NCI-H187 treated with DMSO at 0.1 percent for 48 hours (cell line): ENCODE measurements at places on chromosomes 5 and 9.

DNA sequence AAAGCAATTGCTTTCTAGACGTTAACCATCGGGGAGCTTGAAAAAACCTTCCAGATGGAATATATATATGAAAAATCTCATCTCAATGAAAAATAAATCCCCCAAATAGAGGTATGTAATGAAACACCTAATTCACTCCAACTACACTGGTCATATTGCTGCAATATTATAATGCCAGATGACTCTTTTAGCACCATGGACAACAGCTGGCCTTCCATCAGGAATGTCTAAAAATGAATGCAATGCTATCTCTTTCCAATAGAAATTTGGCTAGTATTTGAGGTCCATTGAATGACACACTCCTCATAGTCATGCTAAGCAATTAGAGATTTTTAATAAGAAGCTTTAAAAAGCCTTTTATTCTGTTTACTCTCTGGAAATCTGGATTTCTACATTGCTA, 340.2 kb upstream of the BRINP1 start:
- DNase-seq, result no peak

DNA sequence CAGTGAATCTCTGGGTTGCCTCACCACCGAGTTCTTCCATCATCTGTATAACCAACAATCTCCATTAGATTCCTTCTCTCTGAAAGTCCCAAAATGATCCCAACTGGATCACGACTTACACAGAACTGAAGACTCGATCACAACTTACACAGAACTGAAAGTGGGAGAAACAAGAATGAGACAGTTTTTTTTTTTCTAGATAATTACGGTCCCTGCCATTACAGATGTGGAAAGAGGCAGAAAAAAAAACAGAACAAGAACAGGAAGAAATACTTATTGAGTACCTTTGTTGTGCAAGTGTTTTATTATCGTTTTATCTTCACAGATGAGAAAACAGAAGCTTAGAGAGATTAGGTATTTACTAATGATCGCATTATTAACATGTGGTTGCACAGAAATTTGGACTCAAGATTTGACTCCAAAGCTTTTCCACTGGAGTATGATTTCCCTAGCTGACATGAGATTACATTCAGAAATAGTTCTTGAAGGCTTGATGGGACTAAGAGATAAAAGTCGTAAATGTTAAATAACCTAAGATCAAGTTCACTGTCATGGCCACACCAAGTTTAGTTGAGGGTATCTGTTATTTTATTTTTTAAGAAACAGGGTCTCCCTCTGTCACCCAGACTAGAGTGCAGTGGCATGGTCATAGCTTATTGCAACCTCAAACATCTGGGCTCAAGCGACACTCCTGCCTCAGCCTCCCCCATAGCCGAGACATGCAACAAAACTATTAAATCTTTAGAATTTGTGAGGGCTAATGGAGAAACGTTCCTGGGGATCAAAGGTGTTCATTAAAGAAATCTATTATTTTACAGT, 8.9 kb downstream of the PLK2 start:
- DNase-seq, result no peak

DNA sequence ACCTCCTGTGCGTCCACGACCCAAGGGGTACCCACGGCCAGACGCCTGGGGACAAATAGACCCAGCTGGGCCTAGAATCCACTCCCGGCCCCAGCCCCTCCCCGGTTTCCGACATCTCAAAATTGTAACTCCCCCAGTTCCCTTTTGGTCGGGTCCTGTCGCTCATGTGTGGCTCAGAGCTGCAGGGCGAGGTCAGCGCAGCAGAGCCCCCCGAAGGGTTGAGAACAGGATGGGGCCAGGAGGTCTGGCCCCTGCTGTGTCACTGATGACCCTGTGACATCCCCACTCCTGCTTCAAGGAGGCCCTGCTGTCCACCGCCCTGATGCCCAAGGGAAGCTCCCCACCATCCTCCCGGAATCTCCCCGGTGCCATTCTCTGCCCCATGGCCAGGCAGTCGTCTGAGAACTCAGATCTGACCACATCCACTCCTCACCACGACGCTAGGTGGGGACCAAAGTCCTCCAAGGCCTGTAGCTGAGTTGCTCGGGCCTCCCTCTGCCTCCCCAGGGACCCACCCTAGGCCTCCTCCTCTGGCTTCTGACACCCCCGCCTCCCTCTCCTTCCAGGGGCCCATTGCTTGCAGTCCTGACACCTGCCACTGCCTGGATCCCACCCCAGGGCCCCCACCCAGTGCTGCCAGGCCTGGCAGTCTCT, 3.9 kb downstream of the SLC9A3 start:
- DNase-seq, result no peak

DNA sequence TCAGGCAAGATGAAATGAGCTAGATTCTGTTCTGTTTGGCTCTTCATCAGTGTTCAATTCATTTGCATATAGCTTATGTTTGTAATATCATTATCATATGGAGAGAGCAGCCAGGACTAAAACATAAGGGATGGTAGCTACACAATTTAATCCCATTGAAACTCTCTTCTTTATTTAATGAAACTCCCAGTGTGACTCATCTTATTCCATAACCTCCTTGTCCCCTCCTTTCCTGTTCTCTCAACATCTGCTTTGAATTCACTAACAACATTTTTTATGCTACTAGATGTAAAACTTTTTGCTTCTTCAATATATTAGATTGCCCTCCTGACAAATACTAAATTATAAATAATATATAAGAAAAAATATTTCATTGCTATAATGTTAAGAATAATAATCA, 1823.4 kb downstream of the MAT2B start:
- DNase-seq, result no peak

- no peak for DNase-seq
Measured at GRCh38 chr9:134678666-134679443, 37.3 kb downstream of the COL5A1 start.

GRCh38 chr9:124439686-124440243, 10.5 kb upstream of the ADGRD2 start:
- no peak for DNase-seq

- DNase-seq, result no peak
Measured at GRCh38 chr5:10977011-10977410, 216.0 kb upstream of the DAP start.

DNA sequence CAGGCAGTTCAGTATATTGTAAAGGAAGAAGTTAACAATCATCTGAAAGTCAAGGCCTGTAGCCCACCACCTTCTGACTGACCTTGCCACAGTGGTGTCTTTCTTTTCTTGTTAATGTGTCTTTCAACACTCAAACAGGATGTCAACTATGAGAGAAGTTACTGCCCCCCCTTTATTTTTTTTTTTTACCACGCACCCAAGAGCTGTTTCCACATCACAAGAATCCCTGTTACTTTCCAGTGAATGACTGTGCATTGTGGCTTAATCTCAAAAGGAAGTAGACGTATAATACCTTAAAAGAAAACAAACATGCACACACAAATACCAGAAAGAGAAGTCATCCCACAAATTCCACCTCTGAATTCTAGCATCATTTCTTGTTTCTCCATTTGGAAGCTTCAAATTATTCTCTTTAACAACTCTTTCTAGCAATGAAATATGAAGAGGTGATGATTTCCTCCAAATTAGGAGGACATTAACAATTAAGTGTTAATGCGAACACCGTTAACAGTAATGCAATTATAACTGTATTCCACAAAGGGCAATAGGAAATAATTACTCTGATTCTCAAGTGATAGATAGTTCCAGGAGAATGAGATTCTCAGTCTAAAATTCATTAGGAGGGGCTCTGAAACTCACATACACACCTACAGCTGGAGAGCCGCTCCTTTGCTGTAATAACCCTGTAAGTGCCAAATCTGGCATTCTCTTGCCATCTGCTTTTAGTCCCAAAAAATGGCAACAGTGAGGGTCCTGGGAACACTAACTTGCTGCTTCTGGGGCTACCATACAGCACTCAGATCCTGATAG, 201.0 kb downstream of the EFNA5 start:
- DNase-seq, result no peak

GRCh38 chr5:153498516-153498915, 8.0 kb downstream of the GRIA1 start:
- DNase-seq, result no peak

GRCh38 chr9:27351438-27351837, 54.5 kb upstream of the EQTN start:
- no peak for DNase-seq

- no peak for DNase-seq
Measured at GRCh38 chr9:134040176-134040565, 14.9 kb downstream of the BRD3OS start.

DNA sequence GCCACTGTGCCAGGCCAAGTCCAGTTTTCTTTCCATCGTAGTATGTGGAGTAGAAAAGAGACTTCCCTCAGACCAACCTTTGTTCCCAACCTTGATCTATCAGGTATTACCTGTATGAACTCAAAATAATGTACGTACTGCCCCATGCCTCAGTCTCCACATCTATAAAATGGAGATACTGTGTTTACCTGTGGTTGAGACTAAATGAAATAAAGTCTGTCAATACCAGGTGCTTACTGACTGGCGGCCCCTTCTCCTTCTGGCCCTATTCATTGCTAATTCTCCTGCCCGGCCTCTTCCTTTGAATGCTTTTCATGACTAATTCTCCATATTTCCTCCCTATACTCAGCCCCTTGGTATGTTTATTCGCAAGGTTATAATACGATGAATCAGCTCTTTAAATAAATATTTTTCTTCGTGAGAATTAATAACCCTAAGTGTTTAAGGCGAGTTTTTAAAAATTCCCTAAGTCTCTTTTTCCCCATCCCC, 89.6 kb upstream of the BASP1 start:
- no peak for DNase-seq

- DNase-seq, result no peak
Measured at GRCh38 chr5:45617859-45618416, 78.2 kb downstream of the HCN1 start.

DNA sequence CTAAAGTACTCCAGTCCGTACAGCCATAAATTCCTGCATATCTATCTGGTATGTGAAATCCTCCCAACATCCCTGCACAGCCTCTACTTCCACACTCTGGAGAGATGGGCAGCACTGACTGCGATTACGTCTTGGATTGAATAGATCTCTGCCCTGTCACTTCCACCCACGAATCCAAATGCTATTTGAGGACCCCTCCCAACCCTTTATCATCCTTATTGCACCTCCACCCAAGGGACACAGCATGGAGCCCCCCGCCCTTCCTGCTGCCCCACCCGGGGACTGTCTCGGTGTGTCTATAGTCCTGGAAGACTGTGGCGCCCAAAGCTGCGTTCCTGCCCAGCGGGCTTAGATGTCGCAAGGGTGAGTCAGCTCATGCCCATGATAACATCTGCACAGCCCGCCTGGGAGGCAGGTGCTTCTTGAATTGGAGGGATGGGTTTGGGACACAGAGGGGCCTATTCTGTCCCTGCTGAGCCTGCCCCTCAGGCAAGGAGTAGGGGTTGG, 105.7 kb upstream of the HAND1 start:
- DNase-seq, result no peak
